GOT3 (cell line): ENCODE measurements at places on chromosomes 7 and 10.

- DNase-seq: no peak
These were observed 48.4 kb upstream of the GLI3 start for GRCh38 chr7:42285383-42285824.

GRCh38 chr10:52027055-52027705 lies 286.9 kb upstream of the DKK1 start:
- DNase-seq: no peak

DNA sequence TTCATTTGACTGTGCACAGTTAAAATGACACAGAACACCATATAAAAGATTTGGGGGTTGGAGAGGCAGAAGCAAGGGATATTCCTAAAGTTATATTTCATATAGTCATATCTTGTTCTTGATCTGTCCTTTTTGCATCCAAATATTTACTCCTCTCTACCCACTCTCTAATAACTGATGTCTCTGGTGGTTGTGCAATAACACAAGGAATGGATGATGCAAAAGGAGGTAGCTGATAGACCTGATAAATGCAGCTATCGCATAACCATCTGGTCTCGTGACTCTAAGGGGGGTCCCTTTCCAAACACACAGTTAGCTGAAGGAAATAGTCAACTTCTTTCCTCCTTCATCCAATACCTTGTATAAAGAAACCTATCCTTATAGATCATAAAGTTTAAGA lies 123.1 kb downstream of the POLR1F start:
- DNase-seq: no peak

DNA sequence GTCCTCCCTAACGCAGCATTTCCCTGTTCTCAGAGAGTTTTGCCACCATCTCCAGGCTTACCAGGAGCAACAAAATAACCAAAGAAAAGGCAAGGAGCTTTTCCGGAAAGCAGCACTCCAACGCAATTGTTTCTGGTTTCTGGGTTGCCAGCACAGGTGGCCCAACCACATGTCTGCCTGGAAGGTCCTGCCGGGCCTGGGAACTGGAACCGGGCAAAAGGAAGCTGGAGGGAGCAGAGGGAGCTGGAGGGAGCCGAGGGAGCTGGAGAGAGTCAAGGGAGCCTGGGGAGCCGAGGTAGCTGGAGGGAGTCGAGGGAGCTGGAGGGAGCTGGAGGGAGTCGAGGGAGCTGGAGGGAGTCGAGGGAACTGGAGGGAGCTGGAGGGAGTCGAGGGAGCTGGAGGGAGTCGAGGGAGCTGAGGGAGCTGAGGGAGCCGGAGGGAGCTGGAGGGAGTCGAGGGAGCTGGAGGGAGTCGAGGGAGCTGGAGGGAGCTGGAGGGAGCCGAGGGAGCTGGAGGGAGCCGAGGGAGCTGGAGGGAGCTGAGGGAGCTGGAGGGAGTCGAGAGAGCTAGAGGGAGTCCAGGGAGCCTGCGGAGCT lies 54.6 kb downstream of the STK32C start:
- no peak for DNase-seq

DNA sequence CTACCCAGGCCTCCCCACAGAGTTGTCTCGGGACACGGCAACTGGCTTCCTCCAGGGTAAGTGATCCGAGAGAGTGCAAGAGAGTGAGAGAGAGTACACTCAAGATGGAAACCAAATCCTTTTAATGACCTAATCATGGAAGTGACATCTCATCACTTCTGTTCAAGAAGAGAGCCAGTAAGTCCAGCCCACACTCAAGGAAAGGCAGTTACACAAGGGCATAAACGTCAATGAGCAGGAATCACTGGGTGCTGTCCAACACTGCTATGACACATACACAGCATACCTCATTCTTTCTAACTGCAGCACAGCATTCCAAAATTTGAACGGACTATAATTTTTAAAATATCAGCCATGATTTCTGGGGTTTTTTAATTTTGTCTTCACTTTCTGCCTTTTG lies 29.3 kb upstream of the OSBPL3 start:
- no peak for DNase-seq

GRCh38 chr7:115008465-115009114 lies 86.7 kb downstream of the MDFIC start:
- peak; percentile 42 for DNase-seq

GRCh38 chr10:5314840-5315239 lies 49.9 kb upstream of the UCN3 start:
- DNase-seq: no peak

- DNase-seq: no peak
These were observed 110.1 kb upstream of the POM121L12 start for GRCh38 chr7:52925332-52925731.

DNA sequence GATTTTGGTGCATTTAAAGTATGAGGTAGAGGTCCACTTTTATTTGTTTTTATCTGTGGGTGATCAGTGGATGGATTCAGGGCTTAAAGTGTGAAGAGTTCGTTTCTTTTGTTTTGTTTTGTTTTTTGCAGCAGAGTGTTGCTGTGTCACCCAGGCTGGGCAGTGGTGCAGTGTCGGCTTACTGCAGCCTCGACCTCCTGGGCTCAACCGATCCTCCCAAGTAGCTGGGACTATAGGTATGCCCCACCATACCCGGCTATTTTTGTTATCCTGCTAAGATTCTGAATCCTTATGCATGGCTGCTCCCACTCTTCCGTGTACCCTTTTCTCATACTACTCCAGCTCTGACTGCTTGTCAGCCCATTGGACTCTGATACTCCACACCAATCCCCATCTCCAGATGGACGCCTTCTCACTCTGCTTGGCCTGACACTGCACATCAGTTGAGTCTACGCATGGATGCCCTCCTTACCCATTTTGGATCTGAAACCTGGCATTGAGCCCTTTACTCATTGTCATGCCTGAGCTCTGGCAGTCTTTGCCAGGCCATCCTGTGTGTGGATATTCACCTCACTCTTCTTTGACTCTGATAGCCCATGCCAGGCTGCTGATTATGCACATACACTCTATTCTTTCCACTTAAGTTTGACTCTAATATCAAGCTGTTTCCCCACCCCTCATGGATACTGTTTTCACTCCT lies 119.5 kb downstream of the CCSER2 start:
- DNase-seq: no peak
